Hematopoietic multipotent progenitor cell treated with erythropoietin and hydrocortisone succinate and interleukin-3 and kit ligand, for 17 days (in vitro differentiated cells): ENCODE measurements at places on chromosomes 3 and 15.

GRCh38 chr15:76932135-76932966 is 802 bp downstream of the RCN2 start:
- no peak for DNase-seq

GRCh38 chr15:66145726-66146182 is 107.8 kb downstream of the MEGF11 start:
- DNase-seq, result no peak

GRCh38 chr3:62712746-62713145 is 162.5 kb downstream of the CADPS start:
- DNase-seq, result no peak

DNA sequence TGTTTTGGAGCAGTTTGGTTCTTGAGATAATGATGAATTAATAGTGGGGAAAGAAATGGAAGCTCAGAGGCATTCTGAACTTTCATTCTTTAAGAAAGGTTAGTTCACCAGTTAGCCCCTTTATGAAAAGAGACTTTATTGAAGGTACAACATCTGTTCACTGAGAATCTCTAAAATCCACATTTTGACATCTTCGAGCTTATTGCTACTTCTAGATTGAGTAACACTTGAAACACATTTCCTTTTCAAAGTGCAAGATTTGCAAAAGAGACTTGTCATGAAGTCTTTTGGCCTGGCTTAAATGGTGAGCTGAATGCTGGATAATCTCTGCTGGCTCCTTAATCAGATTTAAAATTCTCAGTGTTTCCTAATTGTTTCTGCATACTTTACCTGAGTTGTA is 42.3 kb downstream of the RAB8B start:
- DNase-seq, result no peak

DNA sequence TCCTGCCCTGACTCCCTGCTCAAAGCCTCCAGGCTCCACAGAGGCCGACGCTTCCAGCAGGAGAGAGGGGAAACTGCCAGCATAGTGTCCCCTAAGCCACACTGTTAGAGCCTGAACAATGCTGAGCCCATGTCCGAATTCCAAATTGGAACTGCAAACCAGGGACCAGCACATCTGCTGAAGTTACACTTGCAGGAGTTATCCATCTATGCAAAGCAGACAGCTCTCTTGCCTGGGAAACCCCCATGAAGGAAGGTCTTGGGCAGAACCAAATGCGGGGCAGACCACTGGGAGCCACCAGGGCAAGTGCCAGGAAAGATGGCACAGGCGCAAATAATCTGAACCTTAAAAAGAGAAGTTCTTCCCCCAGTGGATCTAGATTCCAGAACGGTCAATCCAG is 625 bp downstream of the LRRC15 start:
- no peak for DNase-seq
